ENCODE measurements at places on chromosomes 3 and 15.
A peak's percentile ranks its signal among the peaks of the same experiment; 100 is the strongest.

DNA sequence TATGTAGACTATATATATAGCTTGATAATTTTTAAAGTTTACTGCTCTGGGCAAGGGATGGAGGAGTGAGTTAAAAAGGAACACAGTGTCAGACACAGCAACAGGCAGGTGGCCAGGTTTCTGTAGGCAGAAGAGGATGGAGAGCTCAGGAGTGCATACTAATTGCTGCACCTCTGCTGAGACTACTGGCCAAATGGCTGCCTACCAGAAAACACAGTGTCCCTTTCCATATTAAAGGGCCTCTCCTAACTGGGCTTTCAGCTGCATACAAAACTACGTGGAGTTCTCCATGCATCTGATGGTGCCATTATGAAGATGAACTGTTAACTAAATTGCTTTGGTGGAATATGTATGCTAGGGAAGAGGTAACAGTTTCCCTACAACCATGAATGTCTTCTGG is 1.8 kb downstream of the ATP13A4 start:
- DNase-seq = no peak

GRCh38 chr15:43872416-43873020 is 45.7 kb downstream of the WDR76 start:
- DNase-seq = peak; percentile 43

- no peak for DNase-seq
Measured at GRCh38 chr15:80878867-80879250, 99.7 kb downstream of the CEMIP start.

DNA sequence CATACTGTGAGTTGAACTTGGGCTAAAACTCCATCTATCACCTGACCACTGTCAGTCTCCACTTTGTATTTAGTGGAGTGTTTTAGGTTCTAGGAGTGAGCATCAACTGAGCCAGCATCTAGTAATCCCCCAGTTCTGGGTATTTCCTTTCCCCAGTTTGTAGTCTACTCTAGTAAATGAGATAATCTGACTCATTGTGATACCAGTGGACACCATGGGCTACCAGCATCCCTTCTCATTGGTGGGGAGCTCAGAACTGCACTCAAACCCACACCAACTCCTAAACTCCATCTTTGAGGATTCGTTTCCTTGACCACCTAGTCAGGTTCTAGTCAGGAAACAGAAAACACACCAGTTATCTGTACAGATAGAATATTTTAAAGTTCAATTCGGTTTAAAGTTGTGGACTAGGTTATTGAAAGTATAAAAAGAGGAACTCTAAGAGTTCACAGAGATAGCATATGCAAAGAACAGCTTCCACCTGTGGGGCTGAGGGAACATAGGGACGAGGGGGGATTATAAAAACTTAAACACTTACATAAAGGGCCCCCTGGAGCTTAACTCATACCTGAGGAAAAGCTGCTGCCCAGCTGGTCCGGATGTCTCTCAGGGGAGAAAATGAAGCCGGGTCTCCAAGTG is 36.0 kb downstream of the LEO1 start:
- no peak for DNase-seq
